ENCODE measurements at places on chromosomes 4 and X. TPM values are rescaled to one million over a fixed set of nuclear protein-coding genes. Genes with fewer than 3 reads are reported as not detected.

DNA sequence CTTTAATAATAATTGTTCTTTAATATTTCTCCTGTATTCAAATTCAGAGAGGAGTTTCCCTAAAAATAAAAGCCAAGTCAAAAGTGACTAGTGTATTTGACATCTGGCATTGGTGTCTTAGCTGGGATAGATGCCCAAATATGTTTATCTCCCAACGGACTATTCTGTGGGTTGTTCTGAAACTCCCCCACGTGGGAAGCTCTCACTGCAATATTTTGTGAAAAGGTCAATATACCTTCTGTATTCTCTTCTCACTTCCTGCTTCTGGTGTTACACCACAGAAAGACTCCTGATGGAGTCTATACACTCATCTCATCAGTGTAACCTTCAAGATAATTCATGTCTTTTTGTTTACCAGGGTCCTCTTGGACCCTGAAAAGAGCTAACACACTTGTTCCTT, 2052.8 kb upstream of the TENM3 start:
- no peak for DNase-seq

GRCh38 chr4:3361896-3362295, 69.1 kb downstream of the RGS12 start:
- no peak for DNase-seq

DNA sequence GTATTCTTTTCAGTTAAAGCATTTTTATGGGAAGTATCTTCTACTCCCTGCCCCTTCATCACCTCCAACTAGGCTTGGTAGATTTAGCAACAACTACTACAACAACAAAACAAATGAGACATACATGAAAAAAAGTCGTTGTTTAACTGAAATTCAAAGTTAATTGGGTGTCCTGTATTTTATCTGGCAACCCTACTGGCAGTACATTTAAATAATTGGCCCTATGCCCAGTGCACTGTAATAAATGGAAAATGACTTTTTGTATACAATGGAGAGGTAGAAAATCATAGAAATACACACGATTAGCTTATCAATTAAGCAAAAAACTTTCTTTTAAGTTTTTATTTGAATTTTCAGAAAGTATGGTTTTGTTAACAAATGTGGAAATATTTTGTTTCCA, 21.4 kb upstream of the CLGN start:
- DNase-seq = no peak

DNA sequence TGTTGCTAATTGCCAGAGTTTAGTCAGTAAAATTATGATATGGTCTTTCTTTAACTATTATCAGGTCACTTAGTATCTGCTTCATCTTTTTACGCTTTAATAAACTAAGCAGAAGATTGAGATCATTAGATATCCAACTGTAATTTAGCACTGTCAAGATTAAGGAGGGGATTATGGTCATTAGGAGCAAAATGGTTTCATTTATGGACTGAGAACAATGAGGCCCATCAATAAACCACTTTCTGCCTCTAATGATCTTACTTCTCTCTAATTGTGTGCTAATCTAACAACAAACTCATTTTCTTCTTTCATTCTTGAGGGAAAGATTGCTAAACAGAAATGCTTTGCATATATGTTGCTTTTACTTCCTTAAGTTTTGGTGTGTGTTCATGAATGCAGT, 340.4 kb downstream of the RPA4 start:
- DNase-seq = no peak

DNA sequence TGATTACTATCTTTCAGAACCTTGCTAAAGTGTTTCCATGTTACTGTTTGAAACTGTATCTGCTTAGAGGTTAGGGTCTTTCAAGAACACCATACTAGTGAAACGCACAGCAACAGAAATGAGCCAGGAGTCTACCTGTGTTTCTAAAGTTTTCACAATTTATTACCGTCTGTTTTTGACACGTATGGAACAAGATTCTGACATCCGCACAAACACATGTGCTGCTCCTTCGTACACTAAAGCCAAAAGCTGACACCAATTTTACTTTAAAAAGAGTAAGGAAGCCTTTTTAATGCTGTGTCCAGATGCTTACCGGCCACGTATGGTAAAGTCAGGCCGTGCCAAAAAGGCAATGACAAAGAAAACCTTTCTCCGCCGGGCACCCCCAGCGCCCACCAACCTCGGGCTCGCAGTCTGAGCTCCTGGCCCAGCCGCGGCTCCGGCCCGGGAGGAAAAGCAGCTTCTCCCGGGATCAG, 532 bp downstream of the RPS4X start:
- no peak for DNase-seq

DNA sequence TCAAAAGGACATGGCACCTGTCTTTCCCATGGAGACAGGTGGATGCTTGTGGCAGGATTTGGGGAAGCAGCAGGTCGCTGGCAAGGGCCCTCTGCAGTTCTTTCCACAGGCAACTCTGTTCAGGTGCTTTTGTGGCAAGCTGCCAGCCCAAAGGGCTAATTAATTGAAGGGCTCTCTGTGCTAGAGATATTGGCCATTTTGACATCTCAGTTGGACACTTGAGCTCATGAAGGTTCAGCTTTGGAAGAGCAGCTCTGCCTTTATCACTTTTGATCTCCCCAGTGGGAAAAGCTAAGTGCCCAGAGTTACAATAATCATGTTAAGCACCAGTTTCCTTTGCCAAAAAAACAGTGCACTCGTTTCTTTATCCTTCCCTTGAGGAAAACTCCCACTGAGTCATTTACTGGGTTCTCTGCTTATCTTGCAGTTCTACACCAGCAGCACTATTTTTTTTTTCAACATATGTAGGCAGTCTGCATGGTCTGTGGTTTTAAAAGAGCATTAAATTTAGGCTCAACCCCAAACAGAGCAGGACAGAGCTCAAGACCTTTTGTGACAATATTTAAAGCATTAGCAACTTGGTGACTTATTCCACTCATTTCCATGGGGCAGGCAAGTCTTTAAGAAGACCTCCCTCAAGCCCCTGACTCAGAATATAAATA, 336.4 kb upstream of the RASGEF1B start:
- no peak for DNase-seq

Gene ARHGAP6
- total RNA-seq = 1.1 TPM

Gene KLHL2
- 18.6 TPM for total RNA-seq

Gene BTK
- not detected for total RNA-seq

Gene TECRL
- total RNA-seq = not detected

Gene FOXP3
- 0.19 TPM for total RNA-seq

Gene GAGE12J
- total RNA-seq = not detected

Gene RNF212
- 3.4 TPM for total RNA-seq
